ENCODE measurements at places on chromosomes 1 and 21. TPM values are rescaled to one million over a fixed set of nuclear protein-coding genes. Genes with fewer than 3 reads are reported as not detected.

The ARHGAP30 gene
- 1.8 TPM for polyA plus RNA-seq

- no peak for DNase-seq
Measured at GRCh38 chr1:164709126-164709525, 150.1 kb downstream of the PBX1 start.

DNA sequence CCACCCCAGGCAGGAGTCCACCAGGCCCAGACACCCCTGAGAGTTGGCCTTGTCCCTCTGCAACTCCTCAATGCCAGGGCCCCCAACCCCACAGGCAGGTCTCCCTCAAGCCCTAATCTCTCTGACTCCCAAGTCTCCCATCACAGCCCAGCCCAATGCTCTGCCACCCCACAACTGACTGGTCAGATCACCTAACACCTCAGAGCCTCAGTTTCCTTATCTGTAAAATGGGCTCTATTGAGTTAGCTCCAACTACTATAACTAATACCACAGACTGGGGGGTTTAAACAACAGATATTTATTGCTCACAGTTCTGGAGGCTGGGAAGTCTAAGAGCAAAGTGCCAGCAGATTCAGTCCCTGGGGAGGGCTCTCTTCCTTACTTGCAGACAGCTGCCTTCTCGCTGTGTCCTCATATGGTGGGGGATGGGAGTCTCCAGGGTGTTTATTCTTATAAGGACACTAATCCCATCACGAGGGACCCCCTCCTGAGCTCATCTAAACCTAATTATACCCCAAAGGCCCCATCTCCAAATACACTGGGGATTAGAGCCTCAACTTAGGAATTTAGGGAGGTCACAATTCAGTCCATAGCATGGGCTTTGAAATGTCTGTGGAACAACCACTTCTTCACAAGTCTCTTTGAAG lies 34.9 kb upstream of the ZC3H12A start:
- no peak for DNase-seq

DNA sequence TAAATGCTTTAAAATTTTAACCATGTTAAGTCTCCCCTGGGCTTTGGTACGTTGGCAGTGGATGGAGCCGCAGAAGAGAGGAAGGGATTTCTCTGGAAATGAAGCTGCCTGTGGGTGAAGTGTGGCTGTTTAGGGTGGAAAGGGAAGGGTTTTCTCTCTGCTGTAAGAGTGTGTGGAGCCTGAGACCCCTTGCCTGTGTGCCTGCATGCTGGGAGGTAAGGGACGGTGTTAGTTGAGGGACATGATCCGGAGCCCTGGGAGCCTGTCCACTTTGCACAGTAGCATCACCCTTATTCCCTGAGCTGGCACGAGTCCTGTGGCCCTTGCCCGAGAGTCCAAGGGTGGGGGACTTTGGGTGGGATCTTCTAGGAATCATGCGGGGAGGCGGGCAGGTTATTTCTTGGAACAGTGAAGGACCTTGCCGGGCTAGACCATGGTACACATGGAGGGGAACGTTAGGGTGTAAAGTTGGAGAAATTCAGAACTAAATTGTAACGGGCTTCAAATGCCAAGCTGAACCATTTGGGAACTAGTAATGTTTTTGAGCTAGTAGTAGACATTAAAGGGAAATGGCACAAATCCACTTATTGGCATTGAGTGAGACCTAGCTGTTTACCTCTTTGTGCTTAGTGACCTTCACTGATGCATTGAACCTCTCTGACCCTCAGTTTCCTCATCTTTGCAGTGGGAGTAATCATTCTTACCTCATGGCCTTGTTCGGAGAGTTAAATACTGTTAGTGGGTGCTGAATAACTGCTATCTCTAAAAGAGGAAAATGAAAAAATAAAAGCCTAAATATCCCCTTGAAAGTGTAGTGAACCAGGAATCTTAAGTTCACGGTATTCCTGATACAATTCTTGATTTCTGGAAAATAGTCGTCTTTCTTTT lies 3.5 kb downstream of the GALNT2 start:
- no peak for DNase-seq

The MCOLN3 gene
- 5.7 TPM for polyA plus RNA-seq

DNA sequence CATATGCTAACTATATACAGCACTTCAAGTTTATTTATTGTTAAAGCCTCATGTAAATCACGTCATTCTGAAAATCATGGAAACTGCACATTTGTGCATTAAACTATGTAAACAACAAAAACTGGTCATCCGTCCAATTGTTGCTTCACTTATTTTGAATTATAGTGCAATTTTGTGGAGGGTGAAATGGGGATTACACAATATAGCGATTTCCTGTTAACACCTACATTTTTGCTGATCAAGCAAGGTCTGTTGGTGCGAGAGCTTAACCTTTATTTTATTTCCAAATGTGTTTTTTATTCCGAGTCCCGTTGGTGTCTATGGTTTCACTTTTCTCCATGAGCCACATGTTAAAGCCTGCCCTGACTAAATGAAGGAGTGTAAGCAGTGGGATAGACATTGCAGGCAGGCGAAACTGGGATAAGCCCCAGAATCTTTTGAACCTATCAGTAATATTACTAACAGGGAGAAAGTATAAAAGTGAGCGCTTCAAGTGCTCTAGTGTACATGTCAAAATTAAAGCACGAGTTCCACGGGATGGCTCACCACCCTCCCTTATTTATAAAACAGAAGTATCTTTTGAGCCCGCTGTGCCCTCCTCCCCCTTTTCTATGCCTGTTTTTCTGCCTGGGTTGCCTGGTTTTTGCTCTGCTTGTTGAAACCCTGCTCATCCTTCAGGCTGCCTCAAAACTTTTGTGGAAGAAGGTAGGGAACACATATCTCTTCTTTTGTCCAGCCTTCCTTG lies 120.7 kb downstream of the NFIA start:
- DNase-seq = no peak

GRCh38 chr1:2983319-2983705 lies 38.0 kb upstream of the ACTRT2 start:
- DNase-seq = no peak

The SERPINC1 gene
- polyA plus RNA-seq = 0.32 TPM

DNA sequence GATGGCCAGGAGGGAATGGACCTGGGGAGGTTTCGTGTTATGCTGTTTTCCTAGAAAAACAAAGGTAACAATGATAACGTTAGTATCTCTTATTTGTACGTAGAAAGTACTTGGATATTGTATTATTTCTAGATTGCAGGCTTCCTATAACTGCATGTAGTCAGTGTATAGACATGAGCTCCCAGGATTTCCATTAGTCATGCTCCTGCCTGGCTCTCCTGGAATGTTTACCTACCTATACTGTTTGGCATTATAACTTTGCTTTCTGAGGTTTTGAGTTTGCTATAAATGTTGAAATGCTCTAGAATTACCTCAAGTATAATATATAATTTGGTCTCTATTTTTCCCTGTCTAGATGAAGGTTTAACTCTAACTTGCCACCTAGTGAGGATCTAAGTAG lies 66.1 kb downstream of the TTC3 start:
- no peak for DNase-seq

DNA sequence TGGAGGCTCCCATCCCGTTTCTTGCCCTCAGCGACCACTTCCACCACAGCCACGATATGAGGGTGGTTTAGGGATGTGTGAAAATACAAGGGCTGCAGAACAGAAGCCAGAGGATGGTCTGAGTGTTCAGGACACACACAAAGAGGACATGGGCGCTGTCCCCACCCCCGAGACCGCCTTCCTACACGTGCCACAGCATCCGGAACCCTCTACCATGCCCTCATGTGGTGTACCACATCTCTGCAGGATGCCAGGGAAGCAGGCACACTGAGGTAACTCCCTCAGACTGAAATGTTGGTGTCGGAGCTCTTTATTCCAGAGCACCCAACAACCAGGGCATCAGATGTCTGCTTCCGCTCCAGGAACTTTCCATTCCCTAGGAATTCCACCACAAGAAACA lies 23.1 kb downstream of the NPHP4 start:
- no peak for DNase-seq

GRCh38 chr1:44489481-44489880 lies 84.4 kb downstream of the RNF220 start:
- no peak for DNase-seq

The EFNA1 gene
- polyA plus RNA-seq = 75.7 TPM

GRCh38 chr21:42474043-42474831 lies 21.8 kb downstream of the RSPH1 start:
- DNase-seq = no peak

The ESPN gene
- 15.9 TPM for polyA plus RNA-seq

DNA sequence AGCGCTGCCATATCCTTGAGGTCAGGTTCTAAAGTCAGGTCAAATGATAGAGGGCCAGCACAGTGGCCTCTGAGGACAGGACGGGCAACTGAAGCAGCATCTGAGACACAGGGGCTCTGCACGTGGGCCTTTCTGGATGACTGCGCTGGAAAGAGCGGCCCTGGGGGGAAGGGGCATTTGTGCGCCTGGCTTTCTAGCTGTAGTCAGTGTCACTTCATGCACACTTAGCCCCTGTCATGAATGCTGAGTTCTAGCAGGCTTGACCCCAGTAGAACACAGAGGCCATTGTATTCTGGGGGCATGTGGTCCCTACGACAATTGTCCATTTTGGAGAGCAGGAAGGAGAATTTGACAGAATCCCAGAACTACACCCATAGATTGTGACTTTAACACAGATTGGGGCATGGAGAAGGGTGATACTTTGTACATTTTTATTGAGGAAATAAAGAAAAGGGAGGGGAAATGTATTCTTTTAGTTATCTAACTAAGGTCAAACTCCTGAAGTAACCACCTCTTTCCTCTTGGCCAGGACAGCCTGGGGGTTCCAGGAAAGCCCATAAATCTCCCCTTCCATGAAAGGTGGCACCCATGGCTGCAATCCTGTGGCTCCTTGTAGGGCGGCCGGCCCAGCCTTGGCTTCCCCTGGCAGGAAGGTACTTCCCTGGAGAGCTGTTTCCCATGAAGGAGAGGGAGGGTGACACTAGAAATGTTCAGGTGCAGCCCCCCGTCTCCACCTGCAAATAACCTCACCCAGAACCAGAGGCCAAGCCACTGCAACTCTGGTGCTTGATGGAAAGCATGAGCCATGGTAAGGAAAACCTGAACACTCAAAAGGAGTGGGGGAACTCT lies 34.4 kb downstream of the NTPCR start:
- no peak for DNase-seq

The E2F2 gene
- polyA plus RNA-seq = 5.1 TPM

GRCh38 chr1:25072461-25072860 lies 142.4 kb upstream of the RUNX3 start:
- no peak for DNase-seq

GRCh38 chr1:201282931-201283829 lies at the start of gene PKP1:
Gene PKP1 (plus strand): TSS chr1:201283506. CDS start chr1:201283703, 197 bp downstream.
- DNase-seq = no peak

- no peak for DNase-seq
Measured at GRCh38 chr1:221832151-221832550, 90.3 kb upstream of the DUSP10 start.

The NUF2 gene
- polyA plus RNA-seq = 26.7 TPM

DNA sequence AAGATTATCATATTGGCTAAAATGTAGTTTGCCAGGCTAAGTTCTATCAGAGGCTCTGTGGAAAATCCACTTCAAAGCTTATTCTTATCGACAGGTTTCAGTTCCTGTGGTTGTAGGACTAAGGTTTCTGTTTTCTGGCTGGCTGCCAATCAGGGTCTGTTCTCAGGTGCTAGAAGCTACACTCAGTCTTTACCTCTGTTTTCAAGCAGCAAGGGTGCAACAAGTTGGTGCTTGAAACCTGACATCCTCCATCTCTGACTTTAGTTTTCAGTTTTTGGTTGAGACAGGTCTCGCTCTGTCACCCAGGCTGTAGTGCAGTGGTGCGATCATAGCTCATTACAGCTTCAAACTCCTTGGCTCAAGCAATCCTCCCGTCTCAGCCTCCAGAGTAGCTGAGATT lies 15.3 kb upstream of the TMCO2 start:
- no peak for DNase-seq

- no peak for DNase-seq
Measured at GRCh38 chr1:162297208-162297607, 79.4 kb downstream of the SPATA46 start.

The CRABP2 gene
- polyA plus RNA-seq = 88.2 TPM

The DDAH1 gene
- 144 TPM for polyA plus RNA-seq

The FCGR1A gene
- 2.4 TPM for polyA plus RNA-seq

The DNALI1 gene
- polyA plus RNA-seq = 64.3 TPM

DNA sequence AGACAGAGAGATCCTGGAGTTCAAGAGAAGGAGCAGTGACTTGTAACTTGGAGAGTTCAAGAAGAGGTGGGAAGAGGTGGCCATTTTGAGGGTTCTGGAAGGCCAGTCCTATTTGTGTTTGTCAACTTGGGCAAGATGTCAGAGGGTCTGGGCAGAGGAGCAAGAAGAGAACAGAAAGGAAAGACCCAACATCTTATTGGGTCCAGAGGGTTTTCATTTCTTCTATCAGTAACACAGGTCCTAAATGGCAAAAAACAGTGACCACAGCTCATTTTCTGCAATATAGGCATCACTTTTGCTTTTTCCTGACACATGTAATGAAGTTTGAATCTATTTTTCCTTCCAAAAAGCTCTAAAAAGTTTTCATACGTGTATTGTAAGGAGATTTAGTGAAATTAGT lies 38.3 kb upstream of the MAP10 start:
- no peak for DNase-seq

DNA sequence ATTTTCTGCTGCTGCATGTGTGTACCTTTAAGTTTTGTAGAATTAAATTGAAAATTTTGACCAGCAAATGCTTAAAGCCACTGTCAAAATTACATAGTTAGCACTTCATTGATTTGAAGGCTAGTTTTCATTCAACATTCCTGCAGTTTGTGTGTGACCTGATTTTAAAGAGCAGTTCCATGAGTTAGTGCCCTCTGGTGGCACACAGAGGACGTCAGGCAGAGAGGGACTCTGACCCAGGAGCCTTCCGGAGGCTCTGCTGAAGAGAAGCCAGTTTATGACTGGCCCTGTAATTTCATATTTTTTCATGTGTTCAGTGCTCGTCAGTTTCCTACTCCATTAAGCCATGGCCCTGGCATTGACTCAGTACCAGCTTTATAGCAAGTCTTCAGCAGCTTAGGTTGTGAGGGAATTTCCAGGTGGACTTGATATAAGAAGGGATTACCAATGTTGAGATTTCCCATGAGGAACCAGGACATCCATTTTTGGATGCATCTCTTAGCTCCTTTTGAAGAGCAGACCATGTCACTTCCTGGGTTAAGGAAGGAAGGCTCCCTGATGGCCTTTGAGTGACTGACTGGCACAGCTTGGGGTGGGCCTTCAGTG lies 104.7 kb downstream of the CAMTA1 start:
- DNase-seq = no peak

GRCh38 chr1:77282187-77282865 lies 507 bp downstream of the AK5 start:
- no peak for DNase-seq

DNA sequence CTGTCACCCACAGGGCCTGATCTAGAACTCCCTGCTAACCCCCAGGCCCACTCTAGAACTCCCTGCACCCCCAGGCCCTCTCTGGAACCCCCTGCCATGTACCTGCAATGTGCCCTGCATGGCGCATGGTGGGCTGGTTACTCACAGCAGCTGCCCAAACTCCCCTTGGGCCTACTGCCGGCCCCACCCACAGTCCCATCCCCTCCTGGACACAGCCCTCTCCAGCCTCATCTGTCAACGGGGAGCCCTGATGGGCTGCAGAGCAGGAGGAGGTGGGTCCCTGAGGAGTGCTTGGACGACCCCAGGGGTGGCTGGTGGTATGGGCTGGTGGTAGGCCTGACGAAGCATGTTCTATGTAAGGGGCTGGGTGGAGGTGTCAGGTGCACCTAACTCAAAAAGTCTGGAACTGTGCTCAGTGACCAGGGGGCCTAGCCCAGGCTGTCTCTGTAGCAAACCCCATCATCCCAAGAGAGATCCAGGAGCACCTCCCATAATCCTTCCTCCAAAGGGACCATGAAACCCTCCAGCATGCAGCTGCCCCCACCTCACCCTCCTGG lies 19.0 kb upstream of the PRSS38 start:
- no peak for DNase-seq

The PEAR1 gene
- polyA plus RNA-seq = 21.5 TPM

- no peak for DNase-seq
Measured at GRCh38 chr1:28770601-28771165, 33.9 kb downstream of the YTHDF2 start.

The ESRRG gene
- 49.6 TPM for polyA plus RNA-seq

Data from right renal pelvis (tissue), 4 donors.